Stimulated activated CD4-positive, alpha-beta T cell treated with anti-CD3 and anti-CD28 coated beads, Interleukin-2, amount 100 ng/mL, for 24 hours (primary cell): ENCODE measurements at places on chromosomes 1 and 21.

DNA sequence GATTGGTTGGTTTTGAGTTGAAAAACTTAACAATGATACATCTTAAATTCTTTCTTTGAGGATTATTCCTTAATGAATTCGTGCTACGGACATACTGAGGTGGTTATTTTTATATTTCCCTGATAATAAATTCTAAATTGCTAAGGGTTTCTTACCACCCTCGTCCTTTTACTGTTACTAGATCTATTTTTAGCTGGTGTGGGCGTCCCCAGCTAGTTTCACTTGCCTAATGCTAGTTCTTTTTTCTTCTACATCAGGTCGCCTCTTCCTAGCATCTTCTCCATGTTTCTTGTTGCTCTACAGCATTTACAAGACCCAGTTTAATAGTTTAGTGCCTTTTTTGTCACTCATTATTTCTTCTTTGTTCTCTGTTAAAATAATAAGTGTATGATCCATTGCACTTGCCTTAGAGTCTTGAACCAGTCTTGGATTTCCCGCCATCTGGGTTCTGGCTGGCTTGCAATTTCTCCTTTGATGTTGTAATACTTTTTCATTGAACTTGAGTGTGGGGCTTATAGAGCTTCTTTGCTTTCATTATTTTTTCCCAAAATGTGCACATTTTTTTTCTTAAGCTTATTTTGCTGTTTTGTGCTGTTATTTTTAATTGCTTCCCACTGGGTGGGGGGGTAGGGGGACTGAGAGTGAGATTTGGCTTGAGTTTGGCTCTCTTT lies 677 bp upstream of the HSD11B1 start:
- no peak for DNase-seq

DNA sequence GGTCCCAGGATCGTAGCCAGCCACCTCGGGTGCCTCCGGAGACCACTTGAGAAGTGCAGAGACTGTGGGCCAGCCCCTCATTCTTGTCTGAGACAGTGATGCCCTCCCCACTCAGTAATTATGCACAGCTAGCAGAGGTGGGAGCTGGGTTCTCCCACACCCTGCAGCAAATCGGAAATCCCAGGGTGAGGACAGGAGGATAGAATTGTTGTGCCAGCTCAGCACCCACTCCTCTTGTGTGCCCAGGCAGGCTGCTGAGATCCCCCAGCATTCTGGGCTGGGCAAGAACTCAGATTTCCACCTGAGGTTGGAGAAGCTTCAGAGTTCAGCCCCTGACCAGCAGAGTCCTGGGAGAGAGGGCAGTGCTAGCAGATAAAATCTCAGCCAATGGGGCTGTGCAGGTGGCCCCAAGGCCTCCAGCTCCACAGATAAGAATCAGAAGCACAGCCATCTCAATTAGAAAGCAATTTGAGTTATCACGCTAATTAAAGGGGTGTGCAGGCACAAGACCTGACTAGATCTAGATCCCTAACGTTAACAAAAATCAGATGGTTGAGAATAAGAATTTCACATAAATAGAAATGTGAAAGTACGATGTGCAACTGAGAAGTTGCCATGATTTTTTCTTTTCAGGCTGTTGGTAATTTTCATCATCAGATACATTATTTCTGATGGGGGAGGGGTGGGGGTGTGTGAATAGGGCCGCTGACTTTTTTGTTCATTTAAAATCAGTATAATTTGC lies 45.5 kb upstream of the IRF2BP2 start:
- DNase-seq = no peak

DNA sequence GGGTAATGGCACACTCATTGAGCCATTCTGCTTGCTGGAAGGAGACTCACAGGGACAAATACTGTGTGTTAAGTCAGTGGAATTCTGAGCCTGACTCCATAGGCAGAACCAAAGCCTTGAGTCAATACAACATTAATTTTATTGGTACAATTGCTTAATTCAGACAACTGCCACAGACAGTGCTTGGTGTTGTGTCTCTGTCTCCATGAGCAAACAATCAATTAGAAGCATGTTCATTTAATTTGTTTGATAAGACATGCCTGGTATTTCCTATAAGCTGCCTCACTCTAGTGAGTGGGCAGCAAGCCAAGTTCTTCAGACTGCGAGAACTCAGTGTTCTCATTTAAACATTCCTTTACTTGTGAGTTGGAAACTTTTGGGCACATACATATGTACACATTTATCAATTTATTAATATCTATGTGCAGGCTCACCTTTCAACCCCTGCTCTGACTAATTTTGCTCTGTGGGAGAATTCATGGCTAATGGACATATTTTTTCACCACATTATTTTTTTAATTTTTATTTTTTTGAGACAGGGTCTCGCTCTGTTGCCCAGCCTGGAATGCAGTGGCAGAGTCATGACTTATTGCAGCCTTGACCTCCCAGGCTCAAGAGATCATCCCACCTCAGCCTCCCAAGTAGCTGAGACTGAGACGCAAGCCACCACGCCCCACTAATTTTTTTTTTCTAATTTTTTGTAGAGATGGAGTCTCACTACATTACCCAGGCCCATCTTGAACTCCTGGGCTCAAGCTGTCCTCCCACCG lies 4.5 kb upstream of the SRSF10 start:
- no peak for DNase-seq

DNA sequence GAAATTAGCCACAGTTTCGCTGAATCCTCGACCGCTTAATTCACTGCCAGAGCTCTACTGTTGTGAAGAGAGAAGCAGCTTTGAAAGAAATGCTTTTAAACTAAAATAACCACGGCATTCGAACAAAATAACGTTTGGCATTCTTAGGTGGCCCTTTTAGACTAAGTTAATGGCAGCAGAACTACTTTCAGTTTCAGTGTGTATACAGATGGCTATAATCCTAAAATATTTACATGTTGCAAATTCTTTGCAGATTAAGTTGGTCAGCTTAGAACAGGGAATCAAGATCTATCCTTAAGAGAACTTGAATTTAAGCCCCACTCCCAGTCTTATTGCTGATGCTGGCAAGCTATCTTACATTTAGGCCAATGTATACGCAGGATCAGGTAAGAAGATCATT lies 62.7 kb downstream of the ADSS2 start:
- DNase-seq = no peak

DNA sequence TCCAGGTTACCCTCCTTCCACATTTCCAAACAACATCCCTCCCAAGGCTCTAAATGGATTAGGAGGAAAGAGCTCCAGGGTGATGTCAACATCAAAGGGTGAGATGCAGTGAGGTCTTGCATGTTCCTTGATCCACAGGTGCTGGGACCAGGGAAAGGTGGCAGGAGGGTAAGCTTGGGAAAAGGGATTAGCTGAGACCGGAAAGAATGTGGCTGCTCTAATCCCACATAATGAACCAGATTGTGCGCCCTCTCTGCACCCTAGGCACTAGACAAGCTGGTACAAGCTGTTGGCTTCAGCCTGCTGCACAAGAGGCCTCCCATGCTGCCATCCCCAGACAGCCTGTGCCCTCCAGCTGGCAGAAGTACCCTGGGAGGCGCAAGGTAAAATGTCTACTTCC lies 34.9 kb downstream of the PLXNA2 start:
- no peak for DNase-seq

GRCh38 chr1:41981796-41982195 lies 63.1 kb upstream of the HIVEP3 start:
- no peak for DNase-seq

- no peak for DNase-seq
Observed at GRCh38 chr1:165327538-165327937, 29.0 kb downstream of the LMX1A start.

DNA sequence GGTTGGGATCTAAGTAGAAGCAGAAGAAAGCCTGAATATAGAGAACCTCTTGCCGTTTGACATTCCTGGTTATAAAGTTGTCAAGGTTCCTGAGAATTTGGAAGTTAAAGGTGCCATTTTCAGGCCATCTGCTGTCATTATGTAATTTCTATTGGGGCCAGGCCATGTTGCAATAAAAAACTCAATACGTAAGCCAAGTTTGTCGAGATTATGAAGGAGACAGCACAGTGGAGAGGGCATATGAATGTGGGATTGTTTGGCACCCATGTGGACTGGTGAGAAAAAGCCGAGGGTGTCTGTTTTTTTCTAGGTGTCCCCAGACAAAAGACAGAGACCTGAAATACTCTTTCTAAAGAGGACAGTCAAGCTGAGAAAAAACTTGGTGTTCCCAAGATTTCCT lies 18.8 kb upstream of the HSD3B1 start:
- DNase-seq = no peak

- no peak for DNase-seq
Observed at GRCh38 chr1:93753791-93754763, 72.4 kb upstream of the BCAR3 start.

GRCh38 chr1:228494970-228495853 lies 8.0 kb downstream of the RNF187 start:
- no peak for DNase-seq

GRCh38 chr1:189117072-189117770 lies 1360.4 kb downstream of the BRINP3 start:
- no peak for DNase-seq
